ENCODE measurements at places on chromosomes 3 and 15. TPM values are rescaled to one million over a fixed set of nuclear protein-coding genes. Genes with fewer than 3 reads are reported as not detected.

GRCh38 chr3:12841149-12841969 lies at the start of gene RPL32:
RPL32 (minus strand) TSS chr3:12841565; CDS start chr3:12840237, 1,328 bp downstream.
- peak; percentile 96 for DNase-seq

DNA sequence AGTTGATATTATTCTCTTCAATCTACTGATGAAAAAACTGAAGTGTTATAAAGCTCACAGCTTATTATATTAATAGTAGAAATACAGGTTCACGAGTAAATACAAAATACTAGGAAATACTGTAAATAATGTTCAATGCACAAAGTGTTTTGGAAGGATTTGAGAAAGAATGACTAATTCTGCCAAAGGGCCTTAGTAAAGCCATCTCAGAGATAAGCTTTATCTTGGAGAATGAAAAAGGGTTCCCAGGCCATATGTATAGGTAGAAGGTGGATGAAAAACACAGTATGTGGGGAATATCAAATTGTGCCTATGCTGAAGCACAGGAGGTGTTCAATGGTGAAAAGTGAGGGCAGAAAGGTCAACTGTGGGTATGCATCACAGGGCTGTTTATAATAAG lies 123.5 kb downstream of the CMSS1 start:
- DNase-seq: no peak

DNA sequence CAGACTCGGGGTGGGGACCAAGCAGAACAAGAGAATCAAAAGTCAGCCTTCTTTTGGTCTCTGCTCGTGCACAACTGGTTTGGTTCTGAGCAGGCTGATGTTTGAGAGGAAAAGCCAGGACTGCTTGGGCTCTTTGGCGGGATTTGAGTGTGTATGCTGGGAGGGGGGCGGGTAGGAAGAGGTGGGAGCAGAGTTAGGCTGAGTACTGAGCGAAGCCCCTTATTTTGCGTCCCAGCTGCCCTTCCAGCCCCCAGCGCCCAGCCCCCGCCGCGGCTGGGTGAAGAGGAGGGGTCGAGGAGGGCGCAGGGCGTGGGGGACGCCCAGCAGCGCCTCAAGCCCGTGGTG lies 153.5 kb upstream of the GOLIM4 start:
- no peak for DNase-seq

GRCh38 chr3:115804713-115805119 lies 181.4 kb downstream of the GAP43 start:
- DNase-seq: no peak

GRCh38 chr3:65864357-65864904 lies 174.3 kb downstream of the MAGI1 start:
- no peak for DNase-seq

GRCh38 chr15:56528136-56528535 lies 63.2 kb upstream of the MNS1 start:
- no peak for DNase-seq

DNA sequence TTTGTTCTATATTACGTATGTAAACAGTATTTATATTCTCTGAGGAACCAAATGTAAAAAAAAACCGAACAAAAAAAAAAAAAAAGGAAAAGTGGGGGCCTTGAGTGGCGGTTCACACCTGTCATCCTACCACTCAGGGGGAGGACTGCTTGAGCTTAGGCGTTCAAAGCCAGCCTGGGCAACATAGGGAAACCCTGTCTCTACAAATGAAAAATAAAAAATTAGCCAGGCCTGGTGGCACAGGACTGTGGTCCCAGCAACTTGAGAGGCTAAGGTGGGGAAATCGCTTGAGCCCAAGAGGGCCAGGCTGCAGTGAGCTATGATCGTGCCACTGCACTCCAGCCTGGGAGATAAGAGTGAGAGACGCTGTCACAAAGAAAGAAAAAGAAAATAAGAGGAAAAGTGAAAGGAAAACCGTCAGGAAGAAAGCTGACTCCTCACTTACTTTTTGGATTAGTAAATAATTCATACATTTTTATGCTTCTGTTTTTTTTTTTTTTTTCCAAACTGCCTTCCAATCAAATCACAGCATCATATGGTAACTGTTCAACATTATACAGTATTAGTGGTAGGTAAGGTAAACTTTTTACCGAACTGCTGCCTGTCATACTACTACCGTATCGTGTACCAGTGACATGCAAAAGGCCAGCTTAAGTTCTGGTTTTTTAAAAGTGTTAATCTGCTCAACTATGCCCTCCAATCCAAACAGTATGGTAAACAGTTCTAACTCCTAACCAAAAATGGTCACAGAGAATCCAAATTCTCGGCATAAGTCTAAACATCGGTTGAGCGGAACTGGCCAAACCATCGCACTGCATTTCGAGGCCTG lies 1.2 kb downstream of the PHC3 start:
- no peak for DNase-seq

GRCh38 chr3:143241481-143241951 lies 121.9 kb downstream of the CHST2 start:
- no peak for DNase-seq

- no peak for DNase-seq
Measured at GRCh38 chr3:60812502-60812901, 438.8 kb downstream of the FHIT start.

DNA sequence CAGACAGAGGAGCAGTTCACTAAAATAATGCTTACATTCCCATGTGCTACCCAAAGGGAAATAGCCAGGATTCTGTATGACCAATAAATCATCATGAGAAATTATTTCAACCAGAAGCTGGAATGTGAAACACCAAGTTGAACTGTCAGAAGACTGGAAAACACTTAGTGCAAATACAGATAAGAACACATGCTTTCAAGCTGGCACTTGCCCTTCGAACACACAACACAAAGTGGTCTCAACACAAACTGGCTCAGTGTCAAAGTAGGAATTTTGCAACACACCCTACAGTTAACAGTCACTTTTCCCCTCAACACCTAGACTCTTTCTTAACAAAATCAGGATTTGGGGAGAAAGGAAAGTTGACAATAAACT lies 1.3 kb downstream of the FSD2 start:
- DNase-seq: no peak

DNA sequence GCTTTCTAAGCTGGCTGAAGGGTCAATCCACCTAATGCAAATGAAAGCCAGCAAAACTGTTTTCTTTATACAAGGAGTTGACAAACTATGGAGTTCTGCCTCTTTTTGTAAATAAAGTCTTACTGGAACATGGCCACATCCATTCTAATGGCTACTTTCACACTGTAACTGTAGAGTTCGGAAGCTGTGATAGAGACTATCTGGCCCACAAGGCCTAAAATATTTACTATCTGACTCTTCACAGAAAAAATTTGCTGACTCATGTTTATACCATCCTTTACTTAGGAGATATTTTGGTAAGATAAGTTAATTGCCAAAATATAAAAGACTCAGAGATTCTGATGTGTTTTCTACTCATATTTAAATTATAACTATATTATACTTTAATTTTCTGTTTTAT lies 93.7 kb upstream of the GK5 start:
- DNase-seq: no peak

GRCh38 chr15:70491201-70491621 lies 272.1 kb downstream of the UACA start:
- DNase-seq: no peak

GRCh38 chr15:56038015-56038414 lies 44.6 kb upstream of the NEDD4 start:
- DNase-seq: no peak

GRCh38 chr3:43036621-43037423 lies 57.7 kb downstream of the GASK1A start:
- no peak for DNase-seq

DNA sequence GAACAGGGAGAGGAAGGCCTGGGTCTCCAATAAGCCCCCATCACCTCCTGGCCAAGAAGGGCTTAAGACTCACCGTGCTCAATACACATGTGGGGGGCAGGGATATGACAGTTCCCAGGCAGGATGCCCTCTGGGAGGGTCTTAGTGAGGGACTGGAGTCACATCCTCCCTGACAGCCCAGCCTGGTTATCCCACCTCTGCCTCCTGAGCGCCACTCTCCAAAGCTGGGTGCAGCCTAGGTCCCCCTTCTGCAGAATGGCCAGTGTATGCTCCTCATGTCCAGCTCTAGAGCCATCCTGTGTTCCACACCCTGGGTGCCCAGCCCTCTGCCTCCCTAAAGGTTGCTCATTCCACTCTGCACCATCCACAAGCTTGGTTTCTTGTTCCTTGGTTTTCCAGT lies 1.2 kb upstream of the SHISA5 start:
- DNase-seq: no peak

DNA sequence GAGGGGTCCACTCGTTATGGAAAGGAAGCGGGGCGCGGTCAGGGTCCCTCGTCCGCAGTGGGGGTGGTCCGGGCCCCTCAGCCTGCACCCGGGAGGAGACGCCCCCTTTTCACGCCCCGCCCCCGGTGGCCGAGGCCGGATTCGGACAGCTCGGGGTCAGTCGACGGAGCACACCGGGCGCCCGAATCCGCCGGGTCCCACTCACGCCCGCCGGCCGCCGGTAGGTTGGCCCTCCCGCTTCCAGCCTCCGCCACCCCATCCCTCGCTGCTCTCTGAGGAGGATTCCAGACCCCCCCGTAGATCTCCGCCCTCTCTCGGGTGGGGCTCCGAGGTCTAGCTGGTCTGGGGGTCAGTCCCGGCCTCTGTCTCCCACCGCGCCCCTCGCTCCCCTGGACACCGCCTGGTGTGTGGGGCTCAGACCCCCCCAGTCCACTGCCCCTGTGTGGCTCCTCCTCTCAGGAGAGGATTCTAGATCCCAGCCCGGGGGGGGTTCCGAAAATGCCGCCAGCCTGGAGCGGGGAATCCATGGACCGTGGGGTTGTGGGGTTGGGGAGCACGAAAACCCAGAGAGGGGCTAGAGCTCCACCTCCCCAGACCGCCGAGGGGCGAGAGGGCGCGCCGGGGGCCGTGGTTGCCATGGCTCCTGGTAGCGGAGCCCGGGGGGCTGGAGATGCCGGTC lies 725 bp downstream of the CHL1 start:
- DNase-seq: no peak

DNA sequence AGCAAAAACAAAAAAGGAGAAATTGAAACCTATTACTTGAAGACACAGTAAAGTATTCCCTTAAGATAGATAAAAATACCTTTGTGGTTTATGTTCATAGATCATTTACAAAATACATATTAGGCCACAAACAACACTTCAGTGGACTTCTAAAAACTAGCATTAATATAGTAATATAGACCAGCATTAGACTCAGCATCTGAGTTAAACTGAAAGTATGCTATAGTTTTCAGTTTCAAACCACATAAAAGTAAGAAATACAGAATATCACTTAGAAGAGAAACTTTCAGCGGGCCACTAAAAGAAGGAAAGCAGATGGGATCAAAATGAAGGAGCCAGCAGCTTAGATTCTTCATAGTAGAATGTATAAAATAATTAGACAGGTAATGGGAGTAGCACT lies 86.6 kb downstream of the MSL2 start:
- DNase-seq: no peak

DNA sequence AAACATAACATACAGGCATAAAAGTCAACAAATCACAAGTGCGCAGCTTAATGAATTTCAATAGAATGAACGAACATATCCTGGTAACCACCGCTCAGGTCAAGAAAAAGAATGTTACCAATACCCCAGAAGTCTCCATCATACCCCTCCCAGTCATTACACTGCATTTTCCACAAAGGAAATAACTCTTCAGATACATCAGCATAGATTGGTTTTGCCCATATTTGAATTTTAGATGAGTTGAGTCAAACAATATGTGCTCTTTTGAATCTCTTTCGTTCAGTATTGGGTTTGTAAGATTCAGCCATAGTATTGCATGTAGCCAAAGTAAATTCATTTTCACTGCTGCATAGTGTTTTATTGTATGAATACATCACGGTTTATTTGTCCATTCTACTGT lies 6.2 kb upstream of the RAB6B start:
- no peak for DNase-seq

DNA sequence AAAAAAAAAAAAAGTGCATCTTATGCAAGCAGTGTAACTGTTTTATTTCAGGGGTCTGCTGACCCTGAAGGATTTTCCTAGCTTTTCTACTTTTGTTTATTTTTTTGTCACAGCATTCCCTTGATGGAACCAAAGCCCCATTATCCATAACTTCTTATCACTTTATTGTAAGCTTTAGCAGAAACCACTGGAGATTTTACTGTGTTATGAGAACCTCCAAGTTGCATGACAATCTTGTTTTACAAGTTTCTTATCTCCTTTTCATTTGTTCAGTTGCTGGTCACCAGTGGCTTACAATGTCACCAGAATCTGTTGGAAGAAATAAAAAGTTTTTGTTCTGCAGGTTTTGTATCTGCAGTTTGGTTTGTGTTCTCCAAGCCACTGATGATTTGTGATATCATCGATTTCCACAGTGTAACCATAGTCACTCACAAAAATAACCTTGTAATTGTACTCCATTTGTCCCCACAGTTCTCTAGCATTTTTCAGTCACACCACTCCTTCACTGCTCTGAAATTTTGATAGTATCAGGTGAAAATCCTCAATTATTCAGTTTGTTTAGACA lies 660.0 kb downstream of the RBMS3 start:
- DNase-seq: no peak

GRCh38 chr3:42010530-42010929 lies 48.6 kb upstream of the ULK4 start:
- DNase-seq: no peak

GRCh38 chr15:74858369-74858740 lies 14.8 kb downstream of the SCAMP2 start:
- no peak for DNase-seq

- no peak for DNase-seq
Measured at GRCh38 chr3:67335813-67336212, 318.6 kb downstream of the SUCLG2 start.

- no peak for DNase-seq
Measured at GRCh38 chr3:113498221-113499005, 16.5 kb downstream of the SPICE1 start.

DNA sequence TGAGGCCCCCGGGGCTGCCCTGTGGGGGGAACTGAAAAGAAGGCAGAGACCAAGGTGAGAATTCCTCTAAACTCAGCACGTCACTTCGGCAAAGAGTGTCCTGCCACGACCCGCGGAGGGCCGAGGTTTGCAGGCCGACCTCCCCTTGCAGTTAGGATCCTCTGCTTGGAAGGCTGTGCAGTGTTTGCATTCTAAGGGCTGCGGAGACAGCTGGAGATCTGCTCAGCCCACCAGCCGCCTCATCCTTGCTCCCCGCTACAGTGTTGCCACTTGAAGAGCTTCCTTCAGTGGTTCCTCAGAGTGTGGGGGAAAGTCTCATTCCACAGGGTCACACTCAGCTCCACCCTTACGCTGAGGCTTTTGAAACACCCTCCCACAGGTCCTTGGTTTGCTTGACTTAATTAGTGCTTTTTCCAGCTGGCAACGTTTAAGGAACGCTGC lies 10.8 kb downstream of the SLC51A start:
- no peak for DNase-seq

- DNase-seq: no peak
Measured at GRCh38 chr3:177468331-177468730, 271.0 kb upstream of the TBL1XR1 start.

Gene PIERCE2
- total RNA-seq: 0.29 TPM

Gene SKOR1
- 0.19 TPM for total RNA-seq

Gene DNAH12
- total RNA-seq: 0.12 TPM

Gene ICE2
- total RNA-seq: 41.8 TPM

Gene GOLGA8Q
- not detected for total RNA-seq

Gene KBTBD13
- not detected for total RNA-seq

Gene XCR1
- not detected for total RNA-seq

Gene ZKSCAN7
- total RNA-seq: 1.2 TPM

Gene TMEM212
- total RNA-seq: not detected

Gene ADAMTS9
- total RNA-seq: 72.1 TPM

Gene CCR3
- total RNA-seq: not detected

Gene TMCO5A
- not detected for total RNA-seq

Gene NMNAT3
- total RNA-seq: 0.68 TPM

Gene SGO1
- 4.3 TPM for total RNA-seq

All from glomerular endothelial cell (primary cell).